ENCODE measurements at places on chromosomes 2 and 18. TPM values are rescaled to one million over a fixed set of nuclear protein-coding genes. Genes with fewer than 3 reads are reported as not detected.
A peak's percentile ranks its signal among the peaks of the same experiment; 100 is the strongest.

DNA sequence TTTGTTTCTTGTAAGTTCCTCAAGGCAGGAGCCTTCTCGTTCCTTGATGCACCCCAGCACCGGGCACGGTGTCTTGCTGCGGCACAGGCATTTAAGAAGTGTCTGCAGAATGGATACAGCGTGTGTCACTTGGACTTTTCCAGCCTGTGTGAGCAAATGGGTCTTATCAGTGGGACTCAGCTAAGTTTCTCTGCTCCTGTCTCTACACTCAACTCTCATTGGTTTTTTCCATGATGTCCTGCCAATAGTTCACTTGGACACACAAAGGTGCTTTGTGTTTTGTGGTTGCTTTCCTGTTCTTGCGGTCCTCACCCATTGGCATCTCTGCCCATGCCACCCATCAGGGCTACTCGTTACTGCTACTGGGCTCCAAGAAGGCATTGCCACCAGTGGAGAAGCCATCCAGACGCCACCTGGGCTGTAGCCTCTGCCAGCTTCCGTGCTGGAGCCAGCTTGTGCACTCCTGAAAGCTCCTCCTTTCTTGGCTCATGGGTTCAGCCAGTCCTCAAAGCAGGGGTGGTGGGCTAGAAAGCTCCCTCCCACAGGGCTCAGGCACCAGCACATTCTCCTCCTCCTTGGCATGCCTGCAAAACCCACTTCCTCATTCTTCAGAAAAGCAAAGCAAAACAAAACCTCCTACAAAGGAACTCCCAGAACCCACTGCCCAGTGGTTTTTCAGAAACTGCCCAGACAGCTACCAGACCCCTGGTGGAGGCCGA lies 41.4 kb downstream of the IL1R2 start:
- DNase-seq = peak; percentile 38

DNA sequence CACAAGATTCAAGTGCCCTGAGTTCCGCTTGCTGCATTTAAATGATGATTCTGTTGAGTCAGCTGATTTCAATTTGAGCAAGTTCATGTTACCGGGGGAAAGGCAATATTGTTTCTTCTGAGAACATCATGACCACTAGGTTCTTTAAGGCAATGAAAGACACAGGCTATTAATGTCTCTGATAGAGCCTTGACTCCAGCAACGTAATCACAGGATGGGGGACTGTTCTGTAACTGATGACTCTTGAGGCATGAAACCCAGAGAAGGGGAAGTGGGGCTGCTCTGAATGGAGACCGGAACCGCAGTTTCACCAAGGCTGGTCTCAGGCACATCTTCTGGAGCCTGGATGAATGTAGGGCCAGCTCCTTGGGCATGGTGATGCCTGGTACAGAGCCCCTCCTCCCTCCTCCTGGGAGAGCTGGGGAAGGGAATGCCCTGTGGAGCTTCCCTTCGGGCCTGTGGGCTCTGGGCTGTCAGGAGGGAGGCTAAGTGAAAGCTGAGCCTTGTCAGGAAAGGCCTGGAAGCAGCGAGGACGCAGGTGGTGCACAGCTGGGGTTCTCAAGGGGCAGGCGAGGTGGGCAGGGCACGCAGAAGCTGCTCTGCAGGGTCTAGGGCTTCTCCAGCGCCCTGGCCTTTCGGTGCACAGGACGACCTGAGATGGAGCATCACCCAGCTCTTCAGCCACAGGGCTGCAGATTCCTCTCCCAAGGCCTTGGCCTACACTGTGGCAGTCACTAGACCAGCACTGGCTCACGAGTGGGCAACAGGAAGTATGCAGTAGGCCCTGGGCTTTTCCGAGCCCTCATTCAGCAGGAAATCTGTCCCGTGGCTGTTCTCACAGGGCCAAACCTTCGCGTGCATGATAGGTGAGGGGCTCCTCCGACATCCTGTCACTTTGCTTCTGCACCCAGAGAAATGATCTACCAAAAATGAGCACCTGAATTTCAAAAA lies 36.6 kb upstream of the PRLH start:
- no peak for DNase-seq

DNA sequence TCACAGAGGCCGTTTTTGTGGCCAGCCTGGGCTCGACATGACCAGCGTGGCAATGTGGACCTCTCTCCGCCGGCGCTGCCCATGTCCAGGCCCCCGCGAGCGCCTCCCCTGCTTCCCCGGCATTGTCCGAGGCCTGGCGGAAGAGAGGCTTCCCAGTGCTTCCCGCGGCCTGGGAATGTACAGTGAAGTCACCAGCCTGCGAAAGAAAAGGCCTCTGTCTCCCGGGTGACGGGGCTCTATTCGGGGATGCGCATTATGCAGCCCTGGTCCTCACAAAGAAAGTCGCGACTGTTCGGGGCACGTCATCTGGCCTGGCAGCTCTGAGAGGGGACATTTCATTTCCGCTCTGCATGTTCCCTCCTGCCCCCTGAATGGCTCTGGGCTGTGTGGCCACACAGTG lies 109.2 kb upstream of the AGAP1 start:
- no peak for DNase-seq

GRCh38 chr2:188975497-188976102 lies 1.4 kb downstream of the COL3A1 start:
- DNase-seq = no peak

GRCh38 chr18:35938562-35938961 lies 33.9 kb upstream of the RMP24 start:
- no peak for DNase-seq

The DGUOK gene
- 47.5 TPM for total RNA-seq

- no peak for DNase-seq
Measured at GRCh38 chr2:173264603-173265366, 89.9 kb upstream of the CDCA7 start.
